ENCODE measurements at places on chromosomes 2 and 18. TPM values are rescaled to one million over a fixed set of nuclear protein-coding genes. Genes with fewer than 3 reads are reported as not detected.

- no peak for DNase-seq
Observed at GRCh38 chr2:122481717-122482116, 726.3 kb downstream of the TSN start.

DNA sequence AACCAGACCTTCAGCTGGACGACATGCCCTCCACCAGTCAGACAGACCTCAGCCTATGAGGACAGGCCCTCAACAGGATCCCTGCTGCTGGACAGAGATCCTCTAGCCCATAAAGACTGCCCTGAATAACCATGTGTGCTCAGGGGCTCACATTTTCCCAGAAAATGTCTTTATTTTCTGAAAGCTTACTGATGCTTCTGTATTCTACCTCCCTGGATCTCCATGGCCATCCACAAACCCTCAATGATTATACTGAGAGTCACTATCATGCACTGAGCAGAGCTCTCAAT, 1.8 kb upstream of the PTPN18 start:
- no peak for DNase-seq

GRCh38 chr2:11093467-11093866, 61.8 kb upstream of the SLC66A3 start:
- DNase-seq, result no peak

GRCh38 chr18:74806073-74806472, 208.4 kb downstream of the ZNF407 start:
- DNase-seq, result no peak

- no peak for DNase-seq
Observed at GRCh38 chr2:36476411-36476810, 120.8 kb downstream of the CRIM1 start.

DNA sequence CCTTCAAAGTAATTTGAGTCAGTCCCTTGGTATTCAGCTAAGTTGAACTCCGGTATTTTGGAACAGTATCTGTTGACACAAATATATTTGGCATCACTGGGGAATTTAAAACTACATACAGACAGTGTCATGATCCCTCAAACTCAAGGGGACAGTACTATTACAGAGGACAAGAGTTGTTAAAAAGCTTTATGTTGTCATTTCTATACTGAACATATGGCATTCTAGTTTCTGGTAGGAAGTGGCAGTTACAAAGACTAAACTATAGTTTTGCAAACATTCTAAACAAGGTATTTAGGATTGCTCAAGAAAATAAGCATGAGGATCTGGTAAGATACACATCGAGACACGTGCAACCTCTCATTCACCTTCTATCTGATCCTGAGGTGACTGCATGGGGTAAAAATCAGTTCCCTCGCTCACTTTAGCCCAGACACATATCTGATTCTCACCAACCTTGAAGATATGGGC, 16.6 kb upstream of the CCNYL1 start:
- no peak for DNase-seq

GRCh38 chr2:155690785-155691184, 641.7 kb downstream of the NR4A2 start:
- DNase-seq, result no peak

DNA sequence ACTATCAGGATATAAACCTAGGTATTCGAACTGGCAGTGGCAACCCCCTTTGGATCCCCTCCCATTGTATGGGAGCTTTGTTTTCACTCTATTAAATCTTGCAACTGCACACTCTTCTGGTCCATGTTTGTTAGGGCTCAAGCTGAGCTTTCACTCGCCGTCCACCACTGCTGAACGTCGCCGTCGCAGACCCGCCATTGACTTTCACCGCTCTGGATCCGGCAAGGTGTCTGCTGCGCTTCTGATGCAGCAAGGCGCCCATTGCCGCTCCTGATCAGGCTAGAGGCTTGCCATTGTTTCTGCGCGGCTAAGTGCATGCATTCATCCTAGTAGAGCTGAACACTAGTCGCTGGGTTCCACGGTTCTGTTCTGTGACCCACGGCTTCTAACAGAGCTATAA, 69.1 kb downstream of the LCLAT1 start:
- no peak for DNase-seq

DNA sequence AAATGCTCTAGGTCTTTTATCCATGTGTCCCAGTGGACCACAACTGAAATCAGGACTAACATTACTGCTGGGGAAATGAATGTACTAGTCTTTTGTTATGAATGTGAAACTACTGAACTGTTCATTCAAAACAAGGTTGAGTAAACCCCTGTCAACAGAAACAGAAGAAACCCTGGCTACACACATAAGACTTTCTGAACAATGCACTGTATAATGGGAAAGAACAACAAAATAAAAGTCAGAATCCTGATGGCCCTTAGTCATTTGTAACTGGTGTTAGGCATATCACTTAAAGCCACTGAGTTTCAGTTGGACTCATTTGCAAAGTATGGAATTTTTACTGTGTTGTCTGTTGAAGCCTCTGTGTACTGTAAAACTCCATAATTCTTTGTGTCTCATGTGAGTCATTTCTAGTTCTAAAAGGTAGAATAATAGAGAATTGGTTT, 77.0 kb upstream of the UBXN4 start:
- no peak for DNase-seq

- no peak for DNase-seq
Observed at GRCh38 chr2:19866771-19867170, 35.0 kb downstream of the TTC32 start.

GRCh38 chr2:231590614-231591013, 2.0 kb upstream of the TEX44 start:
- DNase-seq, result no peak

- no peak for DNase-seq
Observed at GRCh38 chr2:14632133-14632936, at the start of gene LRATD1. LRATD1 (plus strand) TSS chr2:14632717; CDS start chr2:14633980, 1,263 bp downstream.

DNA sequence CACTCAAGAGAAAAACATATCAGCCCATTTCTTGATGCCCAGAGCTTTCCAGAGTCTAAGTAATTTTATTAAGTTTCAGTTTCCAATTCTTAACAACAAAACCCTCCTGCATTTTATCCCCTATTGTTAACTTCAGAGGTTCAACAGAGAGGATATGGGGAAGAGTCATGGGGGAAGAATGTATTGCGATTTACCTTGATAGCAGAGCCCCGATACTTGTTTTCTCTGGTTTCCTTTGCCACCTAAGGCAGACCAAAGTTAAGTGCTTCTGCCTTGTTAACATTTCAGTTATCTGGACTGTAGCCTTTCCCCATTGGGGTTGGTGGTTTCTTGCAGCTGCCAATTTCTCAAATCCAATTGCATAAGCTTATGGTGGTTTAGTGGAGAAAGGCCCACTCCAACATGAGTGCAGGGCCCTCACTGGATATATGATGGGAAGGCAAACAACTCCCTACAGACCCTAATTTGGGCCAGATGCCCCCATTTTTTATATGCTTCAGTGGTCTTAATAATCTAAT, 82.0 kb upstream of the ITGB6 start:
- DNase-seq, result no peak

- DNase-seq, result no peak
Observed at GRCh38 chr2:6755456-6755855, 110.3 kb downstream of the CMPK2 start.

DNA sequence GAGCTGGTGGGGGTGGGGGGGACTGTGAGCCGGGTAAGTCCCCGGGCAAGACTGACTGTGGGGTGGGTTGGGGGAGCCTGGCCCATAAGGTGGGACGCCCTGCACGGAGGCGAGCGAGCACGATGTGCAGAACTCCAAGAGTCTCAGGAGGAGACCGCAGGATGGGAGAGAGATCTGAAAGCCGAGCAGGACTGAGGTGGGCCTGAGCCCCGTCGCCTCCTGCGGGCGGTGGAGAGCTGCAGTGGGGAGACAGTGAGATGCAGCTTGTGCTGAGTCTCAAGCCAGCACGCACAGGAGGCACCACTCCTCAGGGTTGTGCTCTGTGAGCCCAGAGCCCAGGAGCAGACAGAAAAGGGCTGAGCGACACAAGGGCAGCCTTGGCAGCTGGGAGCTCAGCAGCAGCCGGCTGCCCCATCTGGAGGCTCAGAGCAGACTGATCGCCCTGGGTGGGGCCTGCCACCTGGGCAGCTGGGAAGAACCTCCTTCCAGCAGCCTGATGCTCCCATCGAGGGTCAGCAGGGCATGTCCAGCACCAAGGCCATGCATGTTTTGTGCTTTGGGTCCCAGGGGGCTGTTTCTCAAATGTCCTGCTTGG, 15.9 kb downstream of the ARHGEF4 start:
- no peak for DNase-seq

DNA sequence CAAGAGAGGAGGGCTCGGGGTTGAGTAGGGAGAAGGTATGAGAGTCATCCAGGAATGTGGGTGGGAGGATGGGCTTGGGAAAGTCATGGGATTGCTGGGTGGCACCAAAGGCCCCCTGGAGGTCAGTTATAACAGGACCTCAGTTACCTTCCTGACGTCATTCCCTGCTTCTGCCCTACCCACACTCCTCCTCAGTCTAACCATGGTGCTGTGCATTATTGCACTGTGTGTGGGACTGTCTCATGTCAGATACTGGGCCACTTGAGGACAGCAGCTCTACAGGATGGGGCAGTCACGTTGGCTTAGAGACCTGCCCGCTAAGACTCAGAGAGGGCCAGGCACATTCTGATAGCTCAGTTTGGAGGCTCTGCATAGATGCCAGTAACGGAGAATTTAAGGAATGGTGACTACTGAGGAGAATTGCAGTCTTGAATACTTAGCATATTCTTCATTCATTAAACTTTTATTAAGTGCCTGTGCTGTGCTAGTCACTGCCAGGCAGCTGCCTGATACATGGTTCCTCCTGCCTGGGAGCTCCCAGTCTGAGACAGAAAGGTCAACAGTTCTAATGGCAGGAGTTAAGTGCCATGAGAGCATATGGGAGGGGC, 90.5 kb downstream of the LAMA3 start:
- no peak for DNase-seq

- DNase-seq, result no peak
Observed at GRCh38 chr2:165141601-165142354, 62.1 kb downstream of the SCN3A start.

DNA sequence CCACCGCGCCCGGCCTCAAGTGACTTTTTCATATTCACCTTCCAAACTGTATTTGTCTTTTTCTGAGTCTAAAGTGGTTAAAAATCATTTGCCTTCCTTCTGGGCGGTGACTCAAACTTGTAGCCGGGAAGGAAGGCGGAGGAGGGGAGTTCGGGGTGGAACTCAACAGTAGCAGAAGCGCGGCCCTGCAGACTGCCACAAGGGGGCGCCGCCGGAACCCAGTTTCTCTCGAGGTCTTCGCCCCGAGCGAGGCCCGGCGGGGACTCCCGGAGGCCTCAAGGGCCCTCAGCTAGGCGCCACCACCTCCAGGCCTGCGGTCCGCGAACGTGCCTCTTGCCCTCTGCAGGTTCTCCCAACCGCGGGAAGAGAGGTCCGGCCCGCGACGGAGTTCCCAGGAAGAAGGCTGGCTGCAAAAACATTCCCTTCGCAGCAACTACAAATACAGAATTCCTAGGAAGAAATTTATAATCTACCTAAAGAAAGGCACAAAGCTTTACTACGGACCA, 16.8 kb upstream of the ITM2C start:
- DNase-seq, result peak; percentile 90

The LMAN2L gene
- 7.9 TPM for total RNA-seq

The NOTO gene
- total RNA-seq, result not detected

The LAMA3 gene
- total RNA-seq, result not detected

The DES gene
- not detected for total RNA-seq

The PROM2 gene
- total RNA-seq, result 0.64 TPM

The ZNF804A gene
- 0.12 TPM for total RNA-seq

The AMER3 gene
- not detected for total RNA-seq

The PHOSPHO2 gene
- 3.6 TPM for total RNA-seq

The STK39 gene
- total RNA-seq, result 53.3 TPM

The EHD3 gene
- total RNA-seq, result 7.8 TPM

The DSC3 gene
- not detected for total RNA-seq

The AQP12B gene
- total RNA-seq, result not detected

Measured in natural killer cell (primary cell).